ENCODE measurements at places on chromosomes 3 and 15. TPM values are rescaled to one million over a fixed set of nuclear protein-coding genes. Genes with fewer than 3 reads are reported as not detected.

DNA sequence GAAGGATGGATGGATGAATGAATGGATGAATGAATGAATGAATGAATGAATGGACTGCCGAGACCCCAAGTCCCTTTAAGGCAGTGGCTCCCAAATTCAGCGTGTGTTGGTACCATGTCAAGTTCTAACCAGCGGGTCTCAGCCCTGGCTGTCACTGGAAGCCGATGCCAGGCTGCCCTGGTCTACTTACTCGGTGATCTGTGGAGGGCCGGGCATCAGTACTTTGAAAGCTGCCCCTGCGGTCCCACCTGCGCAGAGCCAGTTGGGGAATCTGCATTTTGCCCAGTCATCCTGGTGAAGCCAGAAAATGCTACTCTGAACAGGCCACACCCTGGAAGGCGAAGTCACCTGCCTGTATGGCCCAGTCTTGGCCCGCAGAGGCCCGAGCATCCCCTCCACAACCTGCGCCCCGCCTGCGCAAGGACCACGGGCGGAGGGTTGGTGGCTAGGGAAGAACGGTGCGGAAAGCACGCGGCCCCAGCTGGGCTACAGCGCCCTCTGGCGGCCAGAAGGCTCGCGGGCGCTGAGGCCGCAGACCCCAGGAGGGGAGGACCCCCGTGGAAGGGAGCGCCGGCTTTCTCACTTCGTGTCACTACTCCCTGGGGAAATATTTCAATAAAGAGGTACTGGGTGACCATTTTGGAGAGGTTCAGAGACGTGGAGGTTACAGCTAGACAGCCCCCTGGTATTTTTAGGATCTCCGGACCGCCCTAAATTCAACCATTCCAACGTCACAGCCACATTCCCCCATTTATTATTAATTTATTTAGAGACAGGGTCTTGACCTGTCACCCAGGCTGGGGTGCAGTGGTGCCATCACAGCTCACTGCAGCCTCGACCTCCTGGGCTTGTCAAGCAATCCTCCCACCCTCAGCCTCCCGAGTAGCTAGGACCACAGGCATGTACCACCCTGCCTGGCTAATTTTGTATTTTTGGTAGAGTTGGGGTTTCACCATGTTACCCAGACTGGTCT lies 34.9 kb downstream of the PRKCD start:
- DNase-seq, result peak; percentile 66

DNA sequence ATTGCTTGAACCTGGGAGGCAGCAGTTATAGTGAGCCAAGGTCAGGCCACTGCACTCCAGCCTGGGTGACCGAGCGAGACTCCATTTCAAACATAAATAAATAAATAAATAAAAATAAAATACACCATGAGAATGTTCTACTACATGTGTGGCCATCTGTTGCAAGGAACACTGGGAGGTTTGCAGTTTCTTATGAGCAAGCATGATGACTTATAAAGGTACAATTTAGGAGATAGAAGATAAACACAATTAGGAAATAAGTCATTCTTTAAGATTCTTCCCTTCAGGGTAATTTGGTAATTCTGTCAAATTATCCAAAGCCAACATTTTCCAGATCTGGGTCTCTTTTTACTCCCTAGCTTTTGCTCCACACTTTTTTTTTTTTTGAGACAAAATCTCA lies 13.4 kb downstream of the HTR3C start:
- no peak for DNase-seq

DNA sequence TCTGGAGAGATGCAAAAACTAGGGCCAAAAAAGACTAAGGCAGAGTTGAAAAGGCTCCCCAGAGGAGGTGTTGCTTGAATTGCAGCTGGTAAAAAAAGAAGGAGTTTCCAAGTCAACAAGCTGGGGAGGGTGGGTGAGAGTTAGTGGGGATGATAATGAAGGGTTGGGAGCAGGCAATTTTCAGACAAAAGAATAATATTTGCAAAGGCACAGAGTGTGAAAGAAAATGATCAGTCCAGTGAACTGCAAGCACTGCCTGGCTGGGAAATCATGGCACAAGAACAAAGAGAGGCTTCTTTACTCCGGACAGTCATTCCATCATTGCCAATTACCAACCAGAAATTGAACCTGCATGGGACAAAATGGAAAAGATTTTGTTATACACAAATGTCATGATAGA lies 42.2 kb downstream of the C3orf85 start:
- no peak for DNase-seq

GRCh38 chr3:103372031-103372430 lies 937.2 kb downstream of the ZPLD1 start:
- no peak for DNase-seq

GHSR gene
- total RNA-seq, result not detected
